Hematopoietic multipotent progenitor cell treated with erythropoietin and hydrocortisone succinate and interleukin-3 and kit ligand, for 8 days (in vitro differentiated cells): ENCODE measurements at places on chromosomes 2 and 18.

DNA sequence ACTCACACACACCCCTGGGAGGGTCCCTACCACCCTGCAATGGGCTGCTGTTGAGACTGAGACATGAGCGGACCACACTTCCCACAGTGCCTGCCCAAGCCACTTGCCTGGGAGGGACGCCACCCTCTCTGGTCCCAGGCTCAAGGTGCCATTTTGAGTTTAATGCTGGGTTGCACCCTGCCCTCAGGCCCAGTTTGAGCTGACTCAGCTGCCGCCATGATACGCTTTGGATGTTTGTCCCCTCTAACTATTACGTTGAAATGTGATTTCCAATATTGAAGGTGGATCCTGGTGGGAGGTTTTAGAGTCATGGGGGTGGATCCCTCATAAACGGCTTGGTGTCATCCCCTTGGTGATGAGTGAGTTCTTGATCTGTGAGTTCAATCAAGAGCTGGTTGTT, 76.4 kb upstream of the DYNC1I2 start:
- no peak for DNase-seq

DNA sequence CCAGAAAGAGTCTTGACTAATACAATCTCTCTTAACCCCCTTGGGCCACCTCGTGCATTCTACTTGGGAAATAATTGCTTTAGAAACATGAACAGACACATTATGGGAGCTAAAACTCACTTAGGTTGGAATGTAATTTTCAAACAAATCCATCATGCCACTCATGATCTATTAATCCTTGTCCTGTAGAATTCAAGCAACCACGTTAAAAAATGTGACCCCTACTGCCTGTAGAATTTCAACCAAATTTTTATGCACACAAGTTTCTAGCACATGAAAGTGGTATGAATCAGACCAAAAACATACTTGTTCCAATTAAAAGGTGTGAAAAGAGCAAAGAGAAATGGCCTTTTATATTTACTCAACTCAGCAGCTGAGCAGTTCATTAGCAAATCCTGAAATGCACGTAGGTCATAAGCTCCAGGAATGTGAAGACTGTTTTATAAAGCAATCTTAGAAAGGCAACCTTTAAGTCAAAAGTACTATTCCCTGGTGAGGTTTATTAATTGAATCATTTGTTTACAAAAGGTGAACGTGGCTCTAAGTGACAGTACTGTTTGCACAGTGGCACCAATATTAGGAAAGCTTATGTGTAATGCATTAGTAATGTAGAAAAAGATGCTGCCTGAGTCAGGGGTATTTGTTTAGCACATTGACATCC, 459.4 kb upstream of the UBE2E3 start:
- no peak for DNase-seq

- DNase-seq: no peak
Observed at GRCh38 chr2:65666156-65666725, 233.8 kb upstream of the SPRED2 start.

GRCh38 chr18:53018791-53019190, 678.8 kb downstream of the DCC start:
- DNase-seq: no peak

GRCh38 chr2:239322416-239323086, 78.3 kb downstream of the HDAC4 start:
- peak; percentile 92 for DNase-seq

DNA sequence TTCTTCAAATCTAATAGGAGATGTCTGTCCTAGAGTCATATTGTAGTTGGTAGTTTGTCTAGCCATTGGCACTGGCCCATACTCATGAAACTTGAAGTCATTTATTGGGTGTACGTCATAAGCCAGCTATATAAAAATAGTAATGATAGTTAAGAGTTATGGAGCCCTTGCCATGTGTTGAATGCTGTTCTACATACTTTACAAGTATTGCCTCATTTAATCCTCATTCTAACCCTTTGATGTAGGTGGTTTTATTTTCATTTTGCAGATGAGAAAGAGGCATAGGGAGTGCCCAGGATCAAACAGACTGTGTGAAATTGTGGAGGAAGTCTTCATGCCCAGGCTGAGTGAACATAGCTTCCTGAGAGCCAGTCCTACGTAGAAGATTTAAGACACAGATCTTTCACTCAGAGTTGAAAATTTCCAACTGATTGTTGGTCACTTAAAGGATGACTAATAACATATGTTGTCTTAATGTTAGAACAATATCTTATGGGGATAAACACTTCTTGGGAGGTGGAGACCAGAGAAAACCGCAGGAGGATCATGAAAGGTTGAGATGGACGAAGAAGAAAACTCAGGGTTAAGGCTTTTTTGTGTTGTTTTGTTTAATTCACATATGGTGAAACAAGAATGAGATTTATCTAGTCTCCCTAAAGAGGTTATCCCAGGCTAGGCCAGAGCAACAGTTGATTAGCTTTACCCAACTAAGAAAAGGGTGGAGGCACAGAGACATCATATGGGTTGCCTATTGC, 156.0 kb downstream of the CERS6 start:
- no peak for DNase-seq

DNA sequence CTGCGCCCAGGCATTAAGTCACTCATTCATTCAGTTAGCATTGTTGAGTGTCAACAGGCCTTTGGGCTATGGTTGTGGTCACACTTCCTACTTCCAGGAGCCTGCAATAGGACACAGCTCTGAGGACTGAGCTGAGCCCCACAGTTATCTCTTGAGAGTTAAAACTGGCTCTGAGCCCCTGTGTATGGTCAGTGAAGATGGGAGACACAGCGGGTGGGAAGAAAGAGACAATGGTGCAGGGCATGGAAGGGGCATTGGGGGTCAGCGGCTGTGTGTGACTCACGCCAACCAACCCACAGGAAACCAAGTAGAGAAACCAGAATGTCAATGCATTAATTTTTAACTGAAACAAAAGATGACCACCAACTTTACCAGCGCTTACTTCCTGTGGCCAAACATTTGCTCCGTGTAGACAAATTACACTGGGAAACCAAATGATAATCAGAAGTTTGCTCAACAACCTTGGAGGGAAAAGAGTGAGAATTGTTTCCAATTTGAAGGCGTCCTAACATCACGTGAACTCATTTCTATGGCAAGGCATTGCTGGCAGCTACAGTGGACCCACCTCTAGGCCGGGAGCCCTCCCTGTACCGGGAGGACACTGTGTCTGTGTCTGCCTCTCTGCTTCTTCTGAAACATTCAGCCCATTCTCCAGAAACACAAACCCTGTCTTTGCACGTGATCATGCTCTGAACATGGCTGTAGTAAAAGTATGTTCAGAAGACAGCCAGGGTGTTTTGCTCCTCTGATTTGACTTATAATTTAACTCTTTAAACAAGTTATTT, 212.0 kb upstream of the ID2 start:
- no peak for DNase-seq

DNA sequence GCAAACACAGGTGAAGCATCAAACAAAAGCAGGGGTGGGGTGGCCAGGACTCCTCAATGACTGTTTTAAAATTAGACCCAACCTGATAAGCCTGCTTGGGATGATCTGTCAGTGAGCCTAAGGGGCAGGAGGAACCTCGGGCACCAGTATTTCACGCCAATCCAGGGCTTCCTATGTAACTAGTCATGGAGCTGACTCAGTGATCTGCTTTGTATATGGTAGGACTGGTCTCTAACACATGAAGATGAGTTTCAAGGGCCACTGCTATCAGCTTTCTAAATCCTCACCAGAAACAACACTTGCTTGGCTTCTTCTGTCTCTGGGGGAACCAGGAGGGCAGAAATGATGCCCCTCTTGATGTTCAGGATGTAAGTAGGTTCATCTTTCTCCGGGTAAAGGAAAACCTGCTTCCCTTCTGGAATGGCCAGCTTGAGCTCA, 6.2 kb downstream of the APOB start:
- no peak for DNase-seq

- no peak for DNase-seq
Observed at GRCh38 chr2:30371028-30371689, 75.9 kb upstream of the LCLAT1 start.

GRCh38 chr2:168346725-168347477, 99.5 kb upstream of the STK39 start:
- DNase-seq: peak; percentile 69

DNA sequence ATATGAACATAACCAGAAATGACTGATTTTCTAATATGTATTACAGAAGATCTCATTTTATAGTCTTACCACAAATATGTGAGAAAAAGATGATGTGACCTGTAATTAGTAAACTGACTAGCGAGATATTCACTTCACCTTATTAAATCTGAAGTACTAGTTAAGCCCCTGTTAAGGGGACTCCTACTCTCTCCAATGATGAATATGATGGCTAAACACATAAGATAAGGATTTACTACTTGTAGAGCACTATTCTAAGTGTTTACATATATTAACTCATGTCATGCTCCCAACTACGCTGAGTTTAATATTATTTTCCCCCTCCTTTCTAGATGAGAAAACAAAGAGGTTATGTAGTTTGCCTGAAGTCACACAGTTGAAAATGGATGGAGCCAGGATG, 40.9 kb downstream of the SP3 start:
- DNase-seq: no peak

- peak; percentile 88 for DNase-seq
Observed at GRCh38 chr18:23498877-23499276, 4.4 kb upstream of the RMC1 start.

GRCh38 chr2:52597346-52597745, 1170.3 kb upstream of the CHAC2 start:
- DNase-seq: no peak

GRCh38 chr2:104889291-104889959, 35.5 kb downstream of the POU3F3 start:
- no peak for DNase-seq

- DNase-seq: no peak
Observed at GRCh38 chr18:48548011-48548771, 9.4 kb downstream of the CTIF start.

- no peak for DNase-seq
Observed at GRCh38 chr18:9926223-9926894, 12.5 kb downstream of the VAPA start.

GRCh38 chr2:165623161-165623560, 153.7 kb downstream of the CSRNP3 start:
- no peak for DNase-seq

- DNase-seq: no peak
Observed at GRCh38 chr2:218961229-218961628, 1.8 kb downstream of the CDK5R2 start.

- no peak for DNase-seq
Observed at GRCh38 chr2:188944442-188944841, 29.7 kb upstream of the COL3A1 start.

- DNase-seq: peak; percentile 11
Observed at GRCh38 chr18:3265564-3266033, 3.7 kb downstream of the MYL12B start.

- DNase-seq: no peak
Observed at GRCh38 chr2:127020536-127020935, 86.4 kb downstream of the BIN1 start.

DNA sequence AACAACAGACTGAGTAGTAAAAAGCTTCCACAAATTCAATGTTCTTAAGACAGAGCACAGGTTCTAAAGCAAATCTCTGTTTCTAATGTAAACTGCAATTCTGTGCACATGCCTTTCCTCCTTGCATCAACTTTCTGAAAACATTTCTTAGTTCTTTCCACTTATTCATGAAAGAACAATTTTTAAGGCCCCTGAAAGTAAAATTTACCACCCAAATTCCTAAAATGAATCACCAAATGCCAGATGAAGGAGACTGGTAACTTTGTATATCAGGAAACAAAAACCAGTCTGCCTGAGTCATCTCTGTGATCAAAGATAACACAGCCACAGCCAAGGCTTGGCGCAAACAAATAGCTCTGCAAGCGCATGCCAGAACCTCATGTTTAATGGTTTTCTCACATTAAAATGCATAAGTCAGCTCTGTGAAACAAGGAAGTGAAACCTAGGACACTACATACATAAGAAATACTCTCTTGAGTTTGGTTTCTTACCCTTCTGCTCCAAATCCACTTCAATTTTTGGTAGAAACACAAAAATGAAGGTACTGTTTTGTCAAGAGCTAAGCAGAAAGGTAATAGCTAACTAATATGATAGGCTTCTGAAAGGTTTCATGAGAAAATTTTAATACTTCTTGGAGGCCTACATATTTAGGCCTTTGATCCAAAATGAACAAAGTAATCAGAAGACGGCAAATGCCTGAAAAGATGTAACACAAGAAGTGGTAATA, 169.4 kb downstream of the THADA start:
- DNase-seq: peak; percentile 96

- DNase-seq: no peak
Observed at GRCh38 chr2:236712961-236713673, 143.5 kb downstream of the ACKR3 start.

- DNase-seq: no peak
Observed at GRCh38 chr2:30514848-30515435, 67.9 kb downstream of the LCLAT1 start.

GRCh38 chr18:13893418-13893760, 21.9 kb downstream of the MC2R start:
- DNase-seq: no peak

DNA sequence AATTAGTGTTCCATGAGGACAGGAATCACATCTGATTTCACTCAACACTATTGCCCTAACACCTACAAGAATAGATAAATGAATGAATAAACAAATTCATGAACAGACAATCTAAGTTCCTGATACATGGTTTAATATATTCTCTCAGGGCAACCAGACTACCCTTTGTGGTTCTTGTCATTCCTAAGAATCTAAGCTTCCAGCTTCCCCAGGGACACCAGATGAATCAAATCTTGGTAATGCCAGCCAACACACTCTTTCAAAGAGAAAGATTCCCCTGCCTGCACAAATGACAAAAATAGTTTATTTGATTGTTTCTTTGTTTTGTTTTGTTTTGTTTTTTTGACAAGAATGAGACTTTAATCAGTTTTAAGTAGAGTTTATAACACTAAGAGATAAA, 237.5 kb upstream of the CHAC2 start:
- no peak for DNase-seq

DNA sequence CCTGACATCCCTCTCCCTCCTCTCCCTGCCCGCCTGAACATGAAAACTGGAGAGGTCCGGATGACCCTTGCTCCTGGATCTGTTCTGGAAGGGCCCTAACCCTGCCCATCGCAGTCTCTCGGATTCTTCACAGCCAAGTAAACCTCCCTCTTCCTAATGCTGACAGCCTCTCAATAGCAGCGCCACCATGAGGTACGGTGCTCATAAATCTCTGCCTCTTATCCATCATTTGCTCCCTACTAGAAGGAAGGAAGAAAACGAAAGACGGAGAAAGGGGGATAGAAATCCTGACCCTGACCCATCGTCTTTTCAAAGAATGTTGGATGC, 257.9 kb downstream of the BCL11A start:
- no peak for DNase-seq

GRCh38 chr2:6787376-6787775, 78.3 kb downstream of the CMPK2 start:
- no peak for DNase-seq

GRCh38 chr2:232598293-232598692, 35.1 kb upstream of the EFHD1 start:
- DNase-seq: no peak
